ENCODE measurements at places on chromosomes 11 and 22. TPM values are rescaled to one million over a fixed set of nuclear protein-coding genes. Genes with fewer than 3 reads are reported as not detected.

PRG3 gene
- not detected for total RNA-seq

SLC22A25 gene
- not detected for total RNA-seq

KRTAP5-2 gene
- total RNA-seq, result not detected

POGLUT3 gene
- total RNA-seq, result 27.2 TPM

SCN3B gene
- under 0.01 TPM for total RNA-seq

KDM4E gene
- total RNA-seq, result not detected

SCUBE2 gene
- total RNA-seq, result 3.4 TPM

OR52H1 gene
- 1.1 TPM for total RNA-seq

C22orf42 gene
- total RNA-seq, result not detected

ANGPTL5 gene
- not detected for total RNA-seq

MB gene
- total RNA-seq, result not detected

DSCAML1 gene
- total RNA-seq, result not detected

RCN1 gene
- 458 TPM for total RNA-seq

MYOD1 gene
- total RNA-seq, result 0.12 TPM

OSM gene
- not detected for total RNA-seq

C22orf31 gene
- not detected for total RNA-seq
